ENCODE measurements at places on chromosomes 3 and 15.

DNA sequence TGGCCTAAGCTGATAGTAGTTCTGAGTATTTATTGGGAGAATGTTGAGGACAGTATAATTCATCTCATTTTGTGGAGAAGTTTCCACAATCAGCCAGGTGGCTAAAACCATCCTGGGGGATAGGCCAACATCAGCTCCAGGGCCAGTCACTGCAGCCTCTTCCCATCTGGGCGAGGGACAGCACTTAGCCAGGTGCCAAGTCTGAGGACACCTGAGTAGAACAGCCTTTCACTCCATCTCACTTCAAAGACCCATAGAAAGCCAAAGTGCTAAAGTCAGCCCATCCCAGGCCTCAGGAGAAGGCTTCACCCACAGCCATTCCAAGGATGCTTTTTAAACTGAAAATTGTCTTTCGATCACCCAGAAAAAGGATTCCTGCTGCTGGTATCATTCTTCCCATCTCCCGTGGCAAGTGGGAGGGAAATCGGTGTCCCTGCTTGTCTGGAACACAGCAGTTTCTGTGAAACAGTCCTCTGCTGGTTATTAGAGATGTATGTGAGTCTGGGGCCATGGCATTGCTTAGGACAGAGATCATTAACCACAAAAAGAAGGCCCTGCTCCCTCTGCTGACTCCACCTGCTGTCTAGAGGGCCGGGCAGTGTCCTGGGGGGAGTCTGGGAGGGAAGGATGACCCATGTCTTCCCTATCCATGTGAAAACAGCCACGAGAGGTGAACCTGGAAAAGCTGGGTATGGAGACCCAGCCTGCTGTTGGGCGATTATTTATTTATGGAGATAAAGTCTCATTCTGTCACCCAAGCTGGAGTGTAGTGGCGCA is 9.6 kb downstream of the CALML4 start:
- no peak for DNase-seq

GRCh38 chr3:46848271-46849044 is 14.8 kb downstream of the MYL3 start:
- peak; percentile 51 for DNase-seq

- no peak for DNase-seq
Observed at GRCh38 chr3:128494367-128494650, 1.3 kb upstream of the GATA2 start.

- no peak for DNase-seq
Observed at GRCh38 chr3:60135474-60135873, 1085.6 kb upstream of the CFAP20DC start.

DNA sequence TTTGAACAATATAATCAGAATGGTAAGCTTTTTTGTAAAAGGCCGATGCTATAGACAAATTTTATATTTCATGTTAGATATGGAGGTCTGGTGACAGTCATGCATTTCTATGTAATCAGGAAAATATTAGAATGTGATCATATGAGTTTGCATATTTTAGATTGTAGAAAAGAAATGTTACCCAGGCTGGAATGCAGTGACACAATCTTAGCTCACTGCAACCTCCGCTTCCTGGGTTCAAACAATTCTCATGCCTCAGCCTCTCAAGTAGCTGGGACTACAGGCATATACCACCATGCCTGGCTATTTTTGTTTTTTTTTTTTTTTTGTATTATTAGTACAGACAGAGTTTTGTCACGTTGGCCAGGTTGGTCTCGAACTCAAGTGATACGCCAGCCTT is 152.0 kb downstream of the LMLN start:
- DNase-seq, result no peak

GRCh38 chr3:172287937-172288477 is 160.2 kb downstream of the GHSR start:
- no peak for DNase-seq

DNA sequence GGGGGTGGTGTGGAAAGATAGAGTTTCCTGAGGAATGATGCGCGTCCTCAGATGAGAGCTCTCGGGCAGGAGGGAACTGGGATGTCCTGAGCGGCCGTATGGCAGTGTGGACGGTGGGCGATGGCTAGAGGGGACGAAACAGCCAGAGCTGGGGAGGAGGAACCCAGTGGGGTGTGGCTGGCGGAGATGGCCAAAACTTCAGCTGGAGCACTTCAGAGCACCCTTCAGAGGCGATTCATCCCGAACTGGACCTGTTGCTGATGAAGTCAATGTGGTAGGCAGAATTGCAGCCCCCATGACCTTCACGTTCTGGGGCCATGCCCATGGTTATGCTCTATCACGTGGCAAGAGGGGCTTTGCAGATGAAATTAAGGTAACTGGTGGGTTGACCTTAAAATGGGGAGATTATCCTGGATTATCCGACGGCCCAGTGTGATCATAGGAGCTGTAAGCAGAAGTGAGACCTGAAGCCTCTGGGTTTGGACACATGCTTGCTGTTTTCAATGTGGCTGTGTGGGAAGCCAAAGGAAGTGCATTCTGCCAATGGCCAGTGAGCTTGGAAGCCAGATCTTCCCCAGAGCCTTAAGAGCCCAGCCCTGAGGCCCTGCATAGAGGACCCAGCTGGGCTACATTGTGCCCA is 52.3 kb downstream of the ATP1B3 start:
- no peak for DNase-seq

- DNase-seq, result no peak
Observed at GRCh38 chr15:99126131-99126588, 21.3 kb downstream of the SYNM start.

Data from AG08395 (cell line).